Stimulated activated CD4-positive, alpha-beta T cell treated with anti-CD3 and anti-CD28 coated beads, TNF-alpha, amount 100 ng/mL, for 48 hours (primary cell): ENCODE measurements at places on chromosomes 5 and 9.

GRCh38 chr9:13111778-13112177, 167.7 kb downstream of the MPDZ start:
- DNase-seq = no peak

- DNase-seq = no peak
Measured at GRCh38 chr5:134459010-134459403, 47.3 kb upstream of the CDKN2AIPNL start.

DNA sequence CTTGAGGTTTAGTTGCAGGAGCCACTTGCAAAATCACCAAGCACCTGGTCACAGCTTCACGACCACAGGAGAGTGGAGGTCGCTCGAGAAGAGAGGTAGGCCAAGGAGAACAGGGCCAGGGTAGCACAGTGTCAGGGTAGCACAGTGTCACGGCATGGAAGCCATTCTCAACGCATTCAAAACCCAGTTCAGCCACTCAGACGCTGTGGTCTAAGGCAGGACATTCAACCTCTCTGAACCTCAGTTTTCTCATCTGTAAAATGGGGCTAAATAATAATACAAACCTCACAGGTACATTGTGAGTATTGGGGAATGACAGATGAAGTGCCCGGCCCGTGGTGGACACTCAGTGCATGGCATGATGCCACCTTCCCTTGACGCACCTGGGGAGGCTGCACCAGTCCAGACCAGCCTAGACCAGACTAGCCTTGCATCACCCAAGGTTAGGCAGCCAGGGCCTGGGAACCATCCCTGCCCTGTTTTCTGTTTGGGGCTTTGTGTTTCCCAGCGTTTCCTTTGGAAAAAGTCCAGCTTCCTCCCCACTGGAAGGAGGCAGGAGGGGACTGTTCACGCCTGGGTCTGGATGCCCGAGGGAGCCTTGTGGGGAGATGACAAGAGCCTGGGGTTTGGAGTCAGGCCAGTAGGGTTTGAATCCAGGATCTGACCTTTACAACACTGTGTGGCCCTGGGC, 7.8 kb upstream of the LMX1B start:
- no peak for DNase-seq

DNA sequence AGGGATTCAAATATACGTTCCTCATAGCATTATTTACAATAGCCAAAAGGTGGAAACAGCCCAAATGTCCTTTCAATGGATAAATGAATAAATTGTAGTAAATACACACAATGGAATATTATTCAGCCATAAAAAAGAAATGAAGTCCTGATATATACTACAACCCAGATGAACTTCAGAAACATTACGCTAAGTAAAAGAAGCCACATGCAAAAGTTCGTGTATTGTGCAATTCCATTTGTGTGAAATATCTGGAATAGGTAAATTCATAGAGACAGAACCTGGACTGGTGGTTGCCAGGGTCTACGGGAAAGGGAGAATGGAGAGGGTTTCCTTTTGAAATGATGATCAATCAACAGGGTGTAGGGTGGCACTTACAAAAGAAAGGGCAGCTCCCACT, 12.5 kb upstream of the ARSI start:
- DNase-seq = no peak
